ENCODE measurements at places on chromosomes 7 and 10. TPM values are rescaled to one million over a fixed set of nuclear protein-coding genes. Genes with fewer than 3 reads are reported as not detected.

DNA sequence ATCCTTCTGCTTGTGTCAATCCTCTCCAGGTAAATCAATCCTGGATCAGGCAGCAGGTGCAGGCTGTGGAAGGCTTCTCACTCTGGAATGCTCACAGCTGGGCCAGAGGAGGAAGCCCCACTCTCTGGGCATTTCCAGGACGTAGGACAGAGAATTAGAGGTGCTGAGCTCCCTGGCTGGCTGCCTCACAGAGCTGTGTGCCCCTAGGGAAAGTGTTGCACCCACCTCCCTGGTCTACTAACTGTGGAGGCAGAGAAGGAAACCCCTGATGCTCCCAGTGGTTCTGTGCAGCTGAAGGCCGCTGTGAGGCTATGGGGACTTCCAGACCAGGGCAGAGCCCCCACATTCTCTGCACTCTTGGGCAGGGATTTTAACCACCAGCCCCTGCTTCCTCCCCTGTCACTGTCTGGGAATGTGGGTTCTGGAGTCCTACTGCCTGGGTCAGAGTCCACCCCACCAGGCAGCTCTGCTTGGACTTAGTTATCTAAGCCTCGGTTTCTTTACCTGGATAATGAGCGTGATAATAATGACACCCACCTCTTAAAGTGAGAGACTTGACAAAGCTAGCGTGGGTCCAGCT, 73.5 kb upstream of the EEPD1 start:
- DNase-seq, result no peak

- DNase-seq, result no peak
These were observed 174.4 kb downstream of the SLIT1 start for GRCh38 chr10:97011397-97011796.

The CLRN3 gene
- 24.9 TPM for total RNA-seq

GRCh38 chr7:47763063-47763974, 181.4 kb upstream of the TNS3 start:
- DNase-seq, result peak; percentile 68

GRCh38 chr7:99083068-99083651, 60.7 kb downstream of the SMURF1 start:
- DNase-seq, result no peak

The AKR1B15 gene
- 2.2 TPM for total RNA-seq

GRCh38 chr10:15760681-15761080, 41.0 kb upstream of the ITGA8 start:
- no peak for DNase-seq

DNA sequence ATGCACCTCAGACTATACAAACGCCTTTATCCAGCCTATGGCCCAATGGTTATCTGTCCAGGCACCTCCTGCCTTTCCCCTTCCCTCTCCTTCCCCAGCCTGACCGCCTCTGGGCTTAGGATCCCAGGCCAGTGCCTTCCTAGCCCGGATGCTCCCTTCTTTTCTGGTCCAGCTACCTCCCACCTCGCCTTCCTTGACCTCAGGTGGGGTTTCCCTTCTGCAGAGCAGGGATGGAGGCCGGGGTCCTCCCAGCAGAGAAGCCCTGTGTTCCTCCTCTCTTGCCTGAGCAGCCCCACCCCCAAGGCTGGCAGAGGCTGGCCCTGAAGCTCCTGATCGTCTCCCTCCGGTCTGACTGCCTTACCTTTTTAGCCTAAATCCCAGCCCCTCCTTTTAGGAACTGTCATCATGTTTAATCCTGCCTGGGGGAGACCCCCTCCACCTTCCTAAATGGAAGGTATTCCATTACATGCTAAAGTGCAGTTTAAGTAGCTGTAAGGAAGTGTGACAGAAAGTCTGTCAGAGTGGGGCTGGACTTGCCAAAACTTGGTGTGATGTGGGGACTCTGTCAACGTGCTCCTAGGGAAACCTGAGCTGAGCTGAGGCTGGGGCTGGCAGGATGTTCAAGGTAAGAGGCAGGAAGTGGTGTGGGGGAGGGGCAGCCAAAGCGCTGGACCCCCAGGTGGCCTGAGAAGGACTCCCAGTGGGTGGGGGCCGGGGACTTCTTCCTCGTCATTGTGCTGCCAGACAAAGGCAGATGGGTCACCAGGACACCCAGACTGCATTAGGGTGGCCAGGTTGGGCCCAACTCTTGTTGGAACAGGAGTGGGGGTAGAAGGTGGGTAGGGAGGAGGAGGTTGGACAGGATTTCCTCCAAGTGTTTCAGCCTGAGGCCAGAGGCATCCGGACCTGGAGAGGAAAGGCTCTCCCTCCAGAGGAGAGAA, 39.5 kb downstream of the LBX1 start:
- no peak for DNase-seq

DNA sequence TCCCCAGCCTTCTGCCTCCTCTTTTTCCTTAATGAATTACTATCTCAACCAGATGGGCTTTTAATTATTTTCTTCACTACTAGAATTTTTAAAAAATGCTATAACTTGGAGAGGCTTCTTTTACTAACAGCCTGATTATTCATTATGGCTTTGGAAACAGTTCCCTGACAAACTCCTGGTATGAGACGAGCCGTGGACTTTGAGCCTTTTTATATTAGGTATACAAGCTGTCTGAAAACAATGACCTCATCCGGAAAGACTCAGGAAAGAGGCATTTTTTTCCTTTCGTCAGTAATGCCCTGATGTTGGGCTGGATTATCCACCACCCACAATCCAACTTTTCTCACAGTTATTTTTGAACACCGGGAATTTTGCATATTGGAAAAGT, 26.7 kb upstream of the ABLIM1 start:
- DNase-seq, result no peak

DNA sequence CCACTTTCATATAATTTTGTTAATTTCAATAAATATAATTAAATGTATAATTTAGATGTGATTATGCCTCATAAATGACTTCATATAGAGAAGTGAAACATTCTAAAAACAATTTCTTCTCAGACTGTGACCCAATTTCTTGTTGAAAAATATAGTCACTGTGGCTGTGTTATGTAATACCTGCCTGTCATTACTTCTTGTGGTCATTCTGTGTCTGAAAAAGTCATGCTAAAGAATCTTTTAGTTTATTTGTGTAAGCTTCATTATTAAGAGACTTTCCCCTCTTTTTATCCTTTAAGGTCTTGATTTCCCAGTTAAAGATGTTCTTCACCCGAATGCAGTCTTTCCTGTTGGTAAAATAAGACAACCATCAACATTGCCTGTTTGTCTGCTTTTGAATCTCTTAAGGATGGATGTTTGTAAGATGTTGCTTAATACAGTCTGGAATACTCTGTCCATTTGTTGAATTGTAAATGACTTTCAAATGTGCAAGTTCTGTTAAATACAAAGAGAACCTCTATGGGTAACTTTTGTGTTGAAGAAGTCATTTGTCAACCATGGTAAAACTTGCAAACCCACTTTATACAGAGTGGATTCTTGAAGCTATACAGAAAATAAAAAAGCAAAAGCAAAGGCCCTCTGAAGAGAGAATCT, 16.0 kb downstream of the KAT6B start:
- DNase-seq, result no peak

The ZNF503 gene
- total RNA-seq, result 2.9 TPM

The ADCK2 gene
- 7.8 TPM for total RNA-seq

The ACBD7 gene
- not detected for total RNA-seq
